ENCODE measurements at places on chromosomes 2 and 18.

GRCh38 chr2:44928483-44929158 lies 12.9 kb upstream of the SIX3 start:
- DNase-seq, result no peak

- no peak for DNase-seq
These were observed 110.2 kb downstream of the BARD1 start for GRCh38 chr2:214699236-214699635.

DNA sequence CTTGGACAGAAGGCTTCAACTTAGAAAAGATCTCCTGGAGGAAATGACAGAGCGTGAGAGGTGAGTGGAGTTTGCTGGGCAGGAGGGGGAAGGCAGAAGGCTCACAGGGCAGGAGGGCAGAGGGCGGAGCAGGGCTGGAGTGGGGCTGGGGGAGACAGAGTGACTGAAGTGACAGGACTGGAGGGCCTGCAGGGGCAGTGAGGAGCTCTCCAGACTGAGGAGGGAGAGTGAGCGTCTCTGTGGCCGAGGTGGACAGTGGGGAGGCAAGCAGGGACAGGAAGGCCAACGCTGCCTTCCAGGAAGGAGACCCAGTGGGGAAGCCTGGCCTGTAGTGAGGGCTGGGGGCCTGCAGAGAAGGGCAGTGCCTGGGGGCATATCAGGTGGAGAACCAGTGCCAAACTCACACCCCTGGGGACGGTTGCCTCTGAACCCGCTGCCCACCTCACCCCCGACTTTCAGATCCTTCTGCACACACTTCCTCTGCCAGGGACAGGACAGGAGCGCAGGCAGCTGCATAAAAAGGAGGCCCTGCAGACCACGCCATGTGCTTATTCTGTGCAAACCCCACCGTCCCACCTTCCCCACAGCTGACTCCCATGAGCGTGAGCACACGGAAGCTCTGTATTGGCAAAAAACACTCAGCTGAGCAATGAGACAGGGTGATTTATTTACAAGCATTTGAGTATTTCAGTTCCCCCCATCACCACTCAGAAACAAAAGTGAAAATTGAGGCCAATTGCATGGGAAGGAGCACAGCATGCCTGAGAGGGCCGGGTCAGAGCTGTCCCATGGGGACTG lies 244.3 kb downstream of the FAM210A start:
- no peak for DNase-seq

GRCh38 chr18:75304678-75305557 lies 94.3 kb downstream of the TSHZ1 start:
- no peak for DNase-seq

GRCh38 chr2:219159771-219160185 lies 837 bp downstream of the NHEJ1 start:
- no peak for DNase-seq

DNA sequence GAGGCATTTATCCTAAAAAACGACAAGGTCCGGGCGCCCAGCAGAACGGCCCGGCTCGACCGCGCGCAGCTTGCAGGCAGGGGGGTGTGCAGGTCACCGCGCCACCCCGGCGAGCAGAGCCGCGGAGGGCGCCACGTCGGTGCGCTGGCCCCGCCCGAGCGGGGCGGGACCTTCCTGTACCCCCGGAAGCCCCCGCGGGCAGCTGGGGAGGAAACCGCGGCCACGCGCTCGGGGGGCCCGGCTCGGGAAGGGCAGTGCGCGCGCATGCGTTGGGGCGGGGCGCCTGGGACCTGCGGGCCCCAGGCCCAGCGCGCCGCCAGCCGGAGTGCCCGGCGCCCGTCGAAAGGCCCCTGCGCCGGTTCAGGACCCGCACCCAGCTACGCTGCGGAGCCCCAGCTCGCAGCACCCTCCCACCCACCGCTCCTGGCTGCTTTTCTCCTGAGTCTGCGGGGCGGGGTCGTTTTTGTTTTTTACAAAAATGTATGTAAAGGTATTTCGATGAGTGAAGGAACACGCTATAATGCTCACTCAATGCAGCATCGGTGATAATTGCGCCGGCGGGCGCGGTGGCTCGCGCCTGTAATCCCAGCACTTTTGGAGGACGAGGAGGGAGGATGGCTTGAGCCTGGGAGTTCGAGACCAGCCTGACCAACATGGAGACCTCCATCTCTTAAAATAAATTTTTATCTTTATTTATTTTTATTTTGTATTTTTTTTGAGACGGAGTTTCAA lies 47.7 kb upstream of the POMC start:
- peak; percentile 65 for DNase-seq

DNA sequence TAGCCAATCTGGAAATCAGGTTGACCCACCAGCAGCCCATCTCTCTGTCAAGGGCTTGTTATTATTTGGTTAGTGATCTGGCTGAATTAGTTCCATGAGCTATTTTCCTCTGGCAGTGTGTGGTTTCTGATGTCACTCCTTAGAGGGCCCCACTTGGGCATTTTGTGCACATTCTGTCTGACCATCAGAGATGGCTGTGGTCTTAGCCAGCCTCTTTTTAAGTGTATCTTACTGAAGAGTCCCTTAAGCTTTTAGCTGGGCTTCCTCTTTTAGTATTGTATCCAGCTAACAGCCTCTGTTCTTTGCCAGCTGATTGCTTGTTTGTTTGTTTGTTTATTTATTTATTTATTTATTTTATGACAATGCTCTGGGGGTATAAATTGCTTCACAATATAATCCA lies 951.1 kb upstream of the CNTNAP5 start:
- no peak for DNase-seq
